ENCODE measurements at places on chromosomes 16 and 17.

DNA sequence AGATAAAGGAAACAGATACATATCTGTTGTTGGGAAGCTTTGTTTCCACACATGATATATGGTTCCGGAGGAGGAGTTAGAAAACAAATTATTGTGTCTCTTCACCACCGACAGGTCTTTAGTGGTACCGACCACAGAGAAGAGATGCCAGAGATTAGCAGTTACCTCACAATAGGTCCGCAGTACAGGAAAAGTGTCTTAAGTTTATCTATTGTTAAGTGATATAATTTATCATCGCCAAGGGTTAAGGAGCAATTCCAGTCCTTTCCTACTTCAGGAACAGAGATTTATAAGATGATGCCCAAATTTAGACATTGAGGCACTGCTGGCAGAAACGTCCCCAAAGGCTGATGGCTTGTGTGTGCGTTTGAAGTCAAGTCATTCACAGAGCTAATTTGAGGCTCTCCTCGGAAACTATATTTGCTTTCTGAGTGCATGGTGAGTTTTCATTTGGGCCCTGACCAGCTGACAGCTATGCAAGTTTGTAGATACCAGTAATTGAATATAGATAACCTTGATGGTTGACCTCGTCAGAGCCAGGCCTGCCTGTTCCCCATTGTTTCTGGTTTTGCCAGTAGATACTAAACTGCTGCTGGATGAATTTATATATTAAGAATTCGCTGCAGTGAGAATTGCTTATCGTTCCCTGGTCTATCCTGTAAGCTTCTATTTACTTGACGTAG is 196.4 kb upstream of the IRX3 start:
- DNase-seq: no peak

GRCh38 chr17:81898029-81898866 is 3.8 kb upstream of the NPB start:
- no peak for DNase-seq

DNA sequence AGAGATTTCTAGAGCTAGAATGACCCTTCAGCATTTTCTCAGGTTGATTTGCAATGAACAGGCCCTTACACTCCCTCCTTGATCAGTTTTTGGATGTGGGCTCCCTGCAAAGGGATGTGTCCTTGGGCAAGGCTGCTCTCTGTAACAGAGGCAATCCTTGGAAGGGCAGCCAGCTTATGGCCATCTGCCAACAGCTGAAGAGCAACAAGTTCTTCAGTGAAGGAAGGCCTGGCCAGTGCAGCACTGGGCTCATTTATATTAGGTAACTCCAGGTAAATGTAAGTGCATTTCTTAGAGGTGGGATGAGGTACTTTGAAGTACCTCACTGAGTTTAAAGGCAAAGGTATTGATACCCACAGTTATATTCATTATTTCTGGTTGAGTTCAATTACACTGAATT is 114.3 kb upstream of the KCNJ16 start:
- DNase-seq: peak; percentile 1

GRCh38 chr17:39084558-39084957 is 66.9 kb downstream of the PLXDC1 start:
- DNase-seq: no peak

- DNase-seq: no peak
These were observed 84.1 kb downstream of the BANP start for GRCh38 chr16:88035292-88035691.

GRCh38 chr17:42667088-42667951 is 8.2 kb downstream of the TUBG2 start:
- DNase-seq: peak; percentile 56

DNA sequence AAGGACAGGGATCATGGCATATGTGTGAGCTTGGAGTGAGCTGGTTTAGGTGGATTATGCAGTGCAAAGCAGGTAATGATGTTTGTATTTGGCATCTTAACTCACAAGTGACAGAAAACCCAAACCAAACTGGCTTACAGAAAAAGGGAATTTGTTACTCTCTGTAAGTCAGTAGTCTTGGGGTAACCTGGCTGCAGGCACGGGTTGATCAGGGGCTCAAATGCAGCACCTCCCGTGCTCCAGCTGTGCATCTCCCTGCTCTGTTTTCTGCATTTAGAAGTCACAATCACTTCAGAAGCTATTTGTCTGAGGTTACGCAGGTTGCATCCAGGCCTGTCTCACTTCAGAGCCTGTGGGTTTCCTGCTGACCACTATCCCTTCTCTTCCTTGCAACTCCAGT is 354.3 kb downstream of the CPPED1 start:
- no peak for DNase-seq

DNA sequence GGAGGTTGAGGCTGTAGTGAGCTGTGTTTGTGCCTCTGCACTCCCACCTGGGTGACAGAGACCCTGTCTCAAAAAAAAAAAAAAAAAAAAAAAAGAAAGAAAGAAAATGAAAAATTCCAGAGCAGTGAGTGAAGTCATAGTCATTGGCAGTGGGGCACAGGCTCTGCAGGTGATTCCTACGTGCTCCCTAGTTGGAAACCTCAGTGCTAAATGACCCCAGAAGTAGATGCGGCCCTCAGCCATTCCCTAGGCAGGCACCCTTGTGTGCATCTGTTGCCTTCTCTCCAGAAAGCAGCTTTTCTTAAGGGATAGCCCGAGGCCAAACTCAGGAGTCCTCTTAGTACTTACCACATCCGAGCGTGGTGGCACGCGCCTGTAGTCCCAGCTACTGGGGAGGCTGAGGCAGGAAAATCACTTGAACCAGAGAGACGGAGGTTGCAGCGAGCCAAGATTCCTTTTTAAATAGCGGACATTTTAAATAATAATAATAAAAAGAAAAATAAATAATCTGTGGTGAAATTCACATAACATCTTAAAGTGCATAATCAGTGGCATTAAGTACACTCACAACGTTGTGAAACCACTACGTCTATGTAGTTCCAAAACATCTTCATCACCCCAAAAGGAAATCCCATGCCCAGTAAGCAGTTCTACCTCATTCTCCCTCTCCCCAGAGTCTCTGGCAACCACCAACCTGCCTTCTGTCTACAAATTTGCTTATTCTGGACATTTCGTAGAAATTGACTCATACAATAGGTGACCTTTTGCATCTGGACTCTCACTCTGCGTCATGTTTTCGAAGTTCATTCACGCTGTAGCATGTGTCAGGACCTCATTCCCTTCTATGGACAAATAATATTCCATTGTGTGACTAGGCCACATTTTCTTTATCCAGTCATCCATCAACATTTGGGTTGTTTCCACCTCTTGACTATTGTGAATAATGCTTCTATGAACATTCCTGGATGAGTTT is 12.5 kb upstream of the SPHK1 start:
- DNase-seq: no peak

DNA sequence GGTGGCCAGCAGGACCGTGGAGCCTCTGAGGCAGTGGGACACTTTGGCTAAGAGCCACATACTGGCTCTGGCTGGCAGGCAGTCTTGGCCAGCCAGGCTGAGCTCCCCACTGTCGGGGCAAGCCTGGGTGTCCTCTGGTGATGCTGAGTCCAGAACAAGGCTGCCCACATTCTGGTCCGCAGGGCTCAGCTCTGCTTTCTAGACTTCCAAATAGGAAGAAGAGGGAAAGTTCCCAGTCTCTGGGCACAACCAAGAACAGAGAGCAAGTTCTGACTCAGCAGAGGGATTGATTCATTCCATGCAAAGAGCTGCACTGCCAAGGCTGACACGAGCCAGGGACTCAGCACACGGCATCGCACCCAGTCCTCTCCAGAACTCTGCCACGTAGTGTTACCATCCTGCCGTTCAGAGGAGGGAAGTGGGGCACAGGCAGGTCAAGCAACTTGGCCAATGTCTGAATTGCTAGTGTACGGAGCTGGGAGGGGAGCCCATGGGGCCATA is 58.9 kb downstream of the NOS2 start:
- no peak for DNase-seq

DNA sequence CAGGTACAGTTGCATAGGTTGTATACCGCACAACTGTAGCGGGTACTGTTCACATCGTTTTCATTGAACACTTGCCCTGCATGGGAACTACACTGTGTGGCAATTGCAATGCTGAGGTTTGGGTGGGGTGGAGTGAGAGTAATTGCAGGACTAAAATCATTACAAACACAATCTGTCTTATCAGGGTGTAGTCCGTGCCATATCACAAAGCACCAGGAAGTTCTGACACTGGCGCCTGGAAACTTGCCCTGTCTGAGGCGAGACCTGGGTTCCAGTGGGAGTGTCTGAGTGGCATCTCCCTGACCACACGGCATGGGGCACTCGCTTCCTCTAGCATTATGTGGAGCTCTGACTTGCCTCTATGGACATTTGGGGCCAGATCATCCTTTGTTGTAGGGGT is 153.4 kb downstream of the RGS9 start:
- DNase-seq: no peak

DNA sequence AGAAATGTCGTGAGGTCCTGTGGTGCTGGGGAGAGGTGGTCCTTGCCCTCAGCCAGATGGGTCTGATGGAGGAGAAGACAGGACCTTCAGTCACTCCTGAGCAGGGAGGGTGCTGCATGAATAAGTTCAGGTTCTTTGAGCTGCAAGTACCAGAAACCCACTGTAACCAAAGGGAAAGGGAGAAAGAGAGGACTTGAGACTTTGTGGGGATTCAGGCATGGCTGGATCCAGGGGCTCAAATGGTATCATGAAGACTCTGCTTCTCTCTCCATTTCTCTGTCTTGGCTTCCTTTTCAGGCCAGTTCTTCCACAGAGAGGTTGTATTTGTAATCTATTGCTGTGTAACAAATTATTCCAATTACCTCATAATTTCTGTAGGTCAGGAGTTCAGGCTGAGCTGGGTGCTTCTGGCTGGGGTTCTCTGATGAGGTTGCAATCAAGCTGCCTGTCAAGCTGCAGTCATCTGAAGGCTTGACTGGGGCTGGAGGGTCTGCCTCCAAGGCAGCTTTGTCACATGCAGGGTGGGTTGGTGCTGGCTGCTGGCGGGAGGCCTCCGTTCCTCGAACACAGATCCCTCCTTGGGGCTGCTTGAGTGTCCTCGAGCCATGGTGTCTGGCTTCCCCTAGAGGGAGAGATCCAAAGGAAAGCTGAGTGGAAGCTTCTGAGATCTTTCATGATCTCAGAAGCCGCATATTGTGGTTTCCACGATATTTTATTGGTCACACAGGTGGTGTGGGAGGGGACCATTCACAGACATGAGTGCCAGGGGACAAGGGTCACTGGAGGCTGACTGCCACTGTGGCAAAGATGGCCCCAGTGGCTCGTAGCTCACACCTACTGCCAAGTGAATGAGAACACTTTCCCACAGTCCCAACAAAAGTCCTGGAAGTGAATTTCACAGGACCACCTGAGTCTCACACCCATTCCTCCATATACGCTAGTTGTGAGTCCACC is 5.9 kb upstream of the ADCY7 start:
- DNase-seq: no peak

DNA sequence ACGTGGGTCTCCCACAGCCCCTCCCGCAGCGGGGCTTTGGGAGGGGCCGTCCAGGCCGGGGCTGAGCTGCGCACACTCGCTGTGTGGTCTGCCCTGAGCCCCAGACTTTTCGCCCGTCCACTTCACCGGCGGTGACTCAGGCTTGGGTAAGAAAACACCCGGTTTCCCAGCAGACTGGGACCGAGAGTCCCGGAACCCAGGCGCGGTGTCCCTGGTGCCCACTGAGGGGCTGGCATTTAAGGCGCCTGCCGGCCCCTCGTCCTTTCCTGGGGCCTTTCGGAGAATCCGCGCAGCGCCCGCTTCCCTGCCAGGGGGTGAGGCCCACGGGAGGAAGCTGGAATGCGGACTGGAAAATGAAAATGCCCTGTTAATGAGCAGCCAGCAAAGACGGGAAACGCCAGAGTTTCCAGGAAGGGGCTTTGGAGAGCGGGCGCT is 100.3 kb downstream of the C16orf95 start:
- no peak for DNase-seq

DNA sequence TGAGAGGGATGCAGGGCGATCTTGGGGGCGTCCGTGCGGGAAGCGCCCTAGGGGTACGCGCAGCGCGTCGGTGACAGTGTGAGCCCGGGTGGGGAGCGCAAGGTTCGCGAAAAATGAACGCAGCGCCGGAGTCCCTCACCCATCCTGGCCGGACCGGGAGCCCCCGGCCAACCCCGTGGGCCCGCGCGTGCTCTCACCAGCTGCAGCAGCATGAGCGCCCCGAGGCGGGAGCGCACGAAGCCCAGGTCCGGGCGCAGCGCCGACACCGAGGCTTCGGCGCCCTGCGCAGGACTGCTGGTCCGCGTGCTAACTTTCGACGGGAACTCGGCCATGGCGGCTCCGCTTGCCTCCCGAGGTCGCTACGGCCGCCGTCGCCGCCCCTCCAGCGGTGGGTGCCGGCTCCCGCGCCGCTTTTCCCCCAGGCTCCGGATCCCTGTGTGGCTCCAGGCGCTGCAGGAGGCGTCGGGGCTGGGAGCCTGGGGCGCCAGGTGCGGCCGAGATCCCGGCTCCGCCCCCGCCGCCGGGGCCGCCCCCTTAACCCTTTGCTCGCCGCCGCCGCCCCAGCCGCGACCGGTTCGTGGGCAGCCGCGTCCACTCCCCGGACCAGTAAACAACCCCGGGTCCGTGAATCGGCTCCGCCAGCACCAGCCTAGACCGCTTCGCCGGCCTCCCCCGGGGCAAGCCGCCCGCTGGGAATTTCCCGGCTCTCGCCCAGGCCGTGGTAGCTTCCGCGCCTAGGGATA is at the start of gene PLLP:
PLLP (minus strand) TSS at position 464 of the 743 bp plus-strand sequence; CDS start at position 332, 132 bp downstream.
- DNase-seq: no peak

DNA sequence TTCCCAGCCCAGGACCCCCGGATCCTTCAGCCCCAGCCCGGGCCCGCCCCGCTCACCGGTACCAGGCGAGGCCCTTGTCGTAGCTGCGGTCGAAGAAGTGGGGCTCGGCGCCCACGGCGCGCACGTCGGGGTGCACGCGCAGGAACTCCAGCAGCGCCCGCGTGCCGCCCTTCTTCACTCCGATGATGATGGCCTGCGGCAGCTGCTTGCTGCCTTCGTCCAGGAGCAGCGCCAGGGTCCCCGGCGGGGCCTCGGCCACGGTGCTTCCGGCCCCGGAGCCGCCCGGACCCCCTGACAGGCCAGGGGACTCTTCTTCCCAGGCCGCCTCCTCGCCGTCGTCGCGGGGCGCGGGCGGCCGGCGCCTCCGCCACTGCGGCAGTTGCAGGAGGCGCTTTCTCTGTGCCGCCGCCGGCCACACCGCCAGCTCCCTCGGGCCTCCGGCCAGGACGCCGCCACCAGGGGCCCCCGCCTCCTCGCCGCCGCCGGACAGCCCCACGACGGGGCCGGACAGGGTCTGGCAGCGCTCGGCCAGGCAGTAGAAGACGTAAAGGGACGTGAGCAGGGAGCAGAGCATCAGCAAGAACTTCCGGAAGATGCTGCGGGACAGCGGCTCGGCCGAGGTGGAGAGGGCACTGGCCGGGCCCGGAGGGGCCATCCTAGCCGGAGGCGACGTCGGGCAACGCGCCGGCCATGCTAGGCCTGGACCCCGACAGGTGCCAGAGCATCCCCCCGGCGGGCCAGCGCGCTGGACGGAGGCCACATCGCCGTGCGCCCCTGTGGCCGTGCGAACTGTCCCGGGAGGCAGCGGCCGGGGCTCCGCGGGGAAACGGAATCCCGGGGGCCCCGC is 1.0 kb downstream of the HS3ST3A1 start:
- DNase-seq: no peak

- DNase-seq: no peak
These were observed 339.8 kb upstream of the TNRC6C start for GRCh38 chr17:77618731-77619130.

DNA sequence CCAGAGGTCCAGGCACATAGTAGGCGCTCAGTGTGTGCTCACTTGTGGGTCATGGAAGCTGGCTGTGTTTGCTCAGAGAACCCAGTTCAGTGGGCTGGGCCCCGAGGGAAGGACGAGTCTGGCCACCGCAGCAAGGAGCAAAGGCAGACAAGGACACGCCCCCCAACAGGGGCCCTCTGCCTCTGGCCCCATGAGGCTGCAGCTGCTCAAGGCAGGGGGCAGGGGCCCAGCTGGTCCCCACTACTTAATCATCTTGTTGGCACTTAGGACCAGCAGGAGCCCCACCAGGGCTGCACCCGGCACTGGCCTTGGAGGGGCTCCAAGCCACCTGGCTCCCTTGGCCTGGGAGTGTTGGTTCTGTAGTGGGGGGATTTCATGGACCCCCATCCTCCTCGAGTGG is 16.1 kb downstream of the KCNJ12 start:
- no peak for DNase-seq

Measured in LNCaP clone FGC (cell line).